ENCODE measurements at places on chromosomes 11 and 22.
A peak's percentile ranks its signal among the peaks of the same experiment; 100 is the strongest.

- DNase-seq: peak; percentile 73
Measured at GRCh38 chr11:7657306-7658025, 15.8 kb downstream of the CYB5R2 start.

DNA sequence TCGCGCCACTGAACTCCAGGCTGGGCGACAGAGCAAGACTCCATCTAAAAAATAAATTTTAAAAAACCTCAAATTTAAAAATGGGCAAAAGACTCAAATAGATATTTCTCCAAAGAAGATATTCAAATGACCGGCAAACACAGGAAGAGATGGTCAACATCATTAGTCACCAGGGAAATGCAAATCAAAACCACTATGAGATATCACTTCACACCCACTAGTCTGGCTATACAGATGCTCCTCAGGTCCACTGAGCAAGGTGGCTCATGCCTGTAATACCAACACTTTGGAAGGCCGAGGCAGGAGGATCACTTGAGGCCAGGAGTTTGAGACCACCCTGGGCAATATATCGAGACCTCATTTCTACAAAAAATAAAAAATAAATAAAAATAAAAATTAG is 43.3 kb upstream of the SLC35C1 start:
- DNase-seq: no peak

DNA sequence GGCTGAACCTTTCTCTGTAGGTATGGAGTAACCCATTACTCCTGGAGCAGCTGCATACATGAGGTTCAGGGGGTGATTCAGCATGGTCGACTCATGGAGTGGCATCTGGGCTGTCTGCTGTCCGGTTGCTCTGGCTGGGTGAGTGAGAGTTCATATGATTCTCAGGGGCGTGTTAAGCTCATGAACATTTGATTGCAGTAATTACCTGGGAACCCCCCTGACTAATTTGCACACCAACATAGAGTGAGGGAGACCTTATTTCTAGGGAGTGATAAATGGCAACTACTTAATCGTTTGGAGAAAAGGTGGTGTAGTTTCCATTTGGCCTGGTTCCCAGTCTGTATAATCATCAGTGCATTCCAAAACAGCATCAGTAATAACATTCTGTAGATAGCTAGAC is 661.9 kb downstream of the ETS1 start:
- peak; percentile 22 for DNase-seq

DNA sequence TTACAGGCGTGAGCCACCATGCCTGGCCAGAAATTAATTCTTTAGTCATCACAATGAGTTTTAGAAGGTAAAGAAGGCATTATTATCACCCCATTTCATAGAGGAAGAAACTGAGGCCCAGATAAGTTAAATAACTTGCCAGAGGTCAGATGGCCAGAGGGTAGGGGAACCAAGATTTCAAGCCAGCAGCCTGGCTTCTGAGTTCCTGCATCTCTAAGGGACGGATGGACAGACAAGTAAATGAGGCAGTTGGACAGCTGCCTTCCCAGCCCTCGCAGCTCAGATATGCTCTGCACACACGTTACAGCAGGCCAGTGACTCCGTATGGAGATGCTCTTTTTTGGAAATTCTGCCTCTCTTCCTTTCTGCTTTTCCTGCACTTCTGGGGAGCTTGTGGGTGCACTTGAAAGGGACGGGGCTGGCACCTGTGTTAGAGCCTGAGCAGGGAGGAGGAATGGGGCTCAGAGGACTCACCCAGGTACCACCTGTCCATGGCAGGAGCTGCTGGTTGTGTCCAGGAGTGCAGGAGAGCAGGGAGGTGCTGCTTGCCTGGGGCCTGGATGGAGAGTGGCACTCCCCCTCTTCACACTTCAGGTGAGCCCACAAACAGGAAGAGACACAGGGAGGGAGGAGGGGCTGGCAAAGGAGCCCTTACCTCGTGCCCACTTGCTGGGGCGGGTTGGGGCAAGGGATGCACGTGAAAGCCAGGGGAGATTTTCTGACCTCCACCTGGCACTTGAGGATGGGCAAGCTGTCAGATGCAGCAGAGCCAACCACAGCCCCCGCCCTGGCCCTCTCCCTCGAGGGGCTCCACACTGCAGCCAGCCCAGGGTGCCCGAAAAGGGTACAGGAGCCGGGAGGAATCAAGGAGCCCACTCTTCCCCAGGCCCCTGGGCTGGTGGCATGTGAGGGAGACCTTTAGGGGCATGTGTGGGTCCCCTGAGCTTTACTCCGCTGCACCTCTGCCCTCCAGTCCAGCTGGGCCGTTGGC is 3.3 kb upstream of the FXYD2 start:
- DNase-seq: no peak

GRCh38 chr22:19051381-19052072 is 70.7 kb downstream of the DGCR2 start:
- no peak for DNase-seq

- no peak for DNase-seq
Measured at GRCh38 chr11:70333261-70333660, 62.8 kb downstream of the PPFIA1 start.

GRCh38 chr11:124748481-124749343 is 3.3 kb downstream of the VSIG2 start:
- no peak for DNase-seq

GRCh38 chr11:14386895-14387480 is 28.0 kb upstream of the RRAS2 start:
- DNase-seq: peak; percentile 88

DNA sequence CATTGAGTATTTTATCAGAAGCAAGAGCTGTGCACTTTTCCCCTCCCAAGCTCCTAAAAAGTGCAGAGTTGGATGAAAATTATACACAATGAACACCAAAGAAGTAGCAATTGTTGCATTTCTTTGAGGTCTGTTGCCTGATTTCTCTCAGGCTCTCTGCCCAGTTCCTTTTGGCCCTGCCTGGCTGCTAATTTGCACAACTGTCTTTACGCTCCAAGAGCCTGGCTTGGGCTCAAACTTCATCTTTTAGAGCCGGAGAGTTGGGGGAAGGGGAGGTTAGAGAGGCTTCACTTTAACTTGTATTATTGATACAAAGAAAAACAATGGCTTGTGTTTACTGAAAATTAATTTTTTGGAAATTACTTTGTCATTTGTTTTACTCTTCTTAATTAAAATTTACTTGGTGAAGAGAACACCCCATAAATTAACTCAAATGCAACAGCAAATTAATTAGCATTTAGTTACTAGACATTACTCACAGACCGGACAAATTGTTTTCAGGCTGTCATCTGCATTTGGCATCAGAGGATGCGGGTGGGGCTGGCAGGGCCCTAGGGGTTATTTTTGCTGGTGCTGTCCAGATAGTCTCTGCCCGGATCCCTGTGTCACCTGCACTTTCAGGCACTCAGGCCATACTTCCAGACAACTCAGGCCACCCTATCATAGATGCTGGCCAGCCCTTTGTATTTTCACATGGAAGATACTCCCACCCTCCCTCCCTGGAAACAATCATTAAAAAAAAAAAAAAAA is 407.3 kb downstream of the NXPE2 start:
- no peak for DNase-seq

- DNase-seq: no peak
Measured at GRCh38 chr11:70049045-70049444, 29.1 kb upstream of the ANO1 start.

GRCh38 chr22:28411125-28411524 is 268.5 kb downstream of the TTC28 start:
- peak; percentile 22 for DNase-seq

DNA sequence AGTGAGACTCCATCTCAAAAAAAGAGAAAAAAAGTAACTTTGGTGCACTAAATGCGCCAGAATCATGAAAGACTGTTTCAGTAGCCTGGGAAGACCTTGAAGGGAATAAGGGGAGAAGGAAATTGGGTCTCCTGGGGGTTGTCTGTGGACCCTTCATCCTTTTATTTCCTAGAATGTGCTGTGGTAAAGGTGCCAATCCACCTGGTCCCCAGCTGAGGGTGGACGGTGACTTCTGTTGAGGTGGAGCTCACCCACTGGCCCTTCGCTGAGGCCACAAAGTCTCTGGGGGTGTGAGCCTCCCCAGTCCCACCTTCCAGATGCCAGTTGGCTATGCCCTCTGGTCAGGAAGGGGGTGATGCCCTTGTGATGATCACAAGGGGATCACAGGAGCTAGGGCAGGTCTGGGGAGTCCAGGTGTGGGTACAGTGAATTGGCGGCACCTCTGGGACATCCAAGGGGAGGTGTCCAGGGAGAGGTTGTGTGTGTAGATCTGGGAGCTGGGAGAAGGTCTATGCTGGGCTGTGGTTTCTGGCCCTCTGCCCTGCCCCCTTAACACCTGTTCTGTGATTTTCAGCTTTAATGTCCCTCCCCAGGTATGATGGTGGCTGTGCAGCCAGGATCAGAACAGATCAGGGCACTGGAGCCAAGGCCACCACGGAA is 34.2 kb upstream of the LMO1 start:
- DNase-seq: no peak

GRCh38 chr22:43570531-43571165 is 158.8 kb downstream of the MPPED1 start:
- no peak for DNase-seq

DNA sequence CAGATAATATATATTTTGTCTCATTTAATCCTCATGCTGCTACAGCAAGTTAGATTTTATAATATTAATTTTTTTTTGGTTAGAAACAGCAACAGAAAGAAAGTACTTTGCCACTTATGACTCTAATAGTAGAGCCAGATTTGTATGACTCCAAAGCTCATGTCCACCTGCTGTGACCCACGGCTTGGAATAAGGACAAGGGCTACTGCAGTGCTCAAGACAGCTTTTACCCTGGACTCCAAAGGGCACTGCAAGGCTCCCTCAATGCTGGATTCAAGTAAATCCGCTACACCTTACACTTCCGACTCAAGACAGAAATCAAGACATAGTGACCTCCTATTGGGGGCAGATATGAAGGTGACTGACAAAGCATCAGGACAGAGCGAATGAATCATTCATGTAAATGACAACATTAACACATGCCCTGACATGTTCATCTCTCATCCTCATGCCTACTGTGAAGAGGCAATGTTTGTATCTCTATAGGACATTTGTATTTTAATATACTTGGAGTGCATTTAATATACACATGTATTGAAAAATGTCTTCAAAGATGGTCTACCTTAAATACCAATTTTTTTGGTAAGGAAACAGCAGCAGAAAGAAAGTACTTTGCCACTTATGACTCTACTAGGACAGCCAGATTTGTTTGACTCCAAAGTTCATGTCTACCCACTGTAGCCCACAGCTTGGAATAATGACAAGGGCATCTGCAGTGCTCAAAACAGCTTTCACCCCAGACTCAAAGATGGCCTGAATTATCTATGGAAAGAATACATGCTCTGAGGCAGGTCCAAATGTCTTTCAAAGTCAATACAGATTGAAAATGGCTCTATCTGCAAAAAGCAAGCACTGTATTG is 375.6 kb upstream of the CCDC90B start:
- no peak for DNase-seq

GRCh38 chr11:68127714-68128681 is 6.8 kb upstream of the CHKA start:
- DNase-seq: peak; percentile 94

GRCh38 chr11:48101044-48101733 is 115.4 kb upstream of the OR4B1 start:
- DNase-seq: no peak

DNA sequence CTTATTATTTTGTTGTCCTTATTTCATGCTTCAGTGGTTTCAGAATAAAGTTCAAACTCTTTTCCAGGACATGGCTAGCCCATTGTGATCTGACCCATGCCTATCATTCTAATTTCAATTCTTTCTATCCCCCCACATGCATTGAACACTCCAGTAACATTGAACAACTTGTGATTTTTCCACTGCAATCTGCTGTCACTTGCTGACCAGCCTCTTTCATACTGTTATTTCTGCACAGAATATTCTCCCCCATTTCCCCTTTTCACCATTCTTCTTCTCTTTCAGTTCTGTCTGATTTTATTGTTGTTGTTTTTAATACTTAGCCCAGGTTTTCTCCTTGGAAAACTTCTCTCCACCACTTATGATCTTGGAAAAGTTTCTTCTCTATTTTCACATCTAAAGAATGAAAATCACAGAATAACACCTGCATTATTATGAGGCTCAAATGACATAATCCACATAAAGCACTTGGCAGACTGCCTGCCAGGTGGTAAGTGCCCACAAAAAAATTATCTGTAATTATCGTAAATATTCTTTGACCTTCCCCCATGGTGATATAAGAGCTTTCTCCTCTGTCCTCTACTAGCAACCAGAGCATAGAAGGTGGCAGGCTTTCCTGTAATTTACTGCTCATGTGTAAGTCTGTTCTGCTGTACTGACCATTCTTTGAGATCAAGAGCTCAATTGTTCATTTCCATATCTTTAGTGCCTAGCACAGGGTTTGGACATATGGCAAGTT is 51.9 kb upstream of the EED start:
- no peak for DNase-seq

DNA sequence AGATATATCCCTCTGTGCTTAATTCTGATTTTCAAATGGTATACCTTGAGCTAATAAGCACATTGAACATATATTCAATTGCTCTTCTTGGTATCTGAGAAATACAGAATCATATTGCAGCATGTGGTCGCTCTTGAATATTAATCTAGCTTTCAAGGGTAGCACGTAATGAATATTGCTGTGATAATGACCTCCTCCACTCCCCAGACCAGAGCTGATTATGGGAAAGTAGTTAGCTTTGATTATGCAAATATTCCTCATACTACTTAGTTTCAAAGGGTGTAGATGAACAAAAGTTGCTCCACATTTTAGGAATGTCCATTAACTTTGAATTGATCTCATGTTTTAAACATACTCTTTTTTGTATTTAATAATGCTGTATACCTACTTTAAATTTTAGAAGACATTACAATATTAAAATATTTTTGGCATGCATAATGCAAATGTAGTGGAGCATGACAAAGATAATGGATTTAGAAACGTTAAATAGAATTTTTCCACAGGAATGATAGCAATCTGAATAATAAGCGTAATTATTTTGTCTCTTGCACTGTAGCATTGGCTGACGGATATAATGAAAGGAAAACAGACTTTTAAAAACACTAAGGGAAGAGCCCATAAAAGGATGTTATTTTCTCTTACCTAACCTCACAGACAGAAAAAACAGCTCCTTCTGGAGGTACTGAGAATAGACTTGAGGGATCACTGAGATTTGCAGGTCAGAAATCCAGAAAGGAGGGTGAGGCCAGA is 27.2 kb downstream of the KBTBD3 start:
- no peak for DNase-seq
